ENCODE measurements at places on chromosomes 16 and 17. TPM values are rescaled to one million over a fixed set of nuclear protein-coding genes. Genes with fewer than 3 reads are reported as not detected.

DNA sequence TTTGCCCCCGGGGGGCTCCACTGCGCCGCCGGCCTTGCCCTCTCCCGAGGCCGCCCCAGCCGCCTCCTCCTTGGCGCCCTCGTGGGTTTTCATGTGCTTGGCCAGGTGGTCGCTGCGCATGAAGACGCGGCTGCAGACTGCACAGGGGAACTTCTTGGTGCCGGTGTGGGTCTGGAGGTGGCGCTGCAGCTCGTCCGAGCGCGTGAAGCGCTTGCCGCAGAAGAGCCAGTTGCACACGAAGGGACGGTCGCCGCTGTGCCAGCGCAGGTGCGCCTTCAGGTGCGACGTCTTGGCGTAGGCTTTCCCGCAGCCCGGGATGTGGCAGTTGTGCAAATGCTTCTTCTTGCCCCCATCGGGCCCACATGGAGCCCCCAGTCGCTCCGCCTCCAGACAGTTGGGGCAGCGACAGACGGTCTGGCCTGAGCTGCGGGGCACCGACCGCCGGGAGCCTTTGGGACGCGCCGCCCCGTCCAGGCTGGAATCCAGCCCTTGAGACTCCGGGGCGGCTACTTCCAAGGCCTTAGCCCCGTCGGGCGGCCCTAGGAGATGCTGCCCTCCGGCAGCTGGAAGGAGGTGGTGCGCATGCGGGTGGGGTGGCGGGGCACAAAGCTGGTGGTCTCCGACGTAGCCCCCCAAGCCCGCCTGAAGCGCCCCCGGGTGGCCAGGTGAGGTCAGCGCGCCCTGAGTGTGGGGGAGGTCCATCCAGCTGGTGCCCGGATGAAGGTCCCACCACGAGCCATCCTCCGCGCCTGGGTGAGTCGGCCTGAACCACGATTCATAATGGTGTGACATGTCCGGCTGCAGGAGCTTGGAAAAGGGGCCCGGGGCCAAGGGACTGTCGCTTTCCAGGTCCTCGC is 3.4 kb downstream of the SP6 start:
- no peak for DNase-seq

- DNase-seq: no peak
Observed at GRCh38 chr17:180381-181244, 837 bp downstream of the DOC2B start.

- no peak for DNase-seq
Observed at GRCh38 chr16:48533931-48534330, 76.0 kb downstream of the N4BP1 start.

The SKAP1 gene
- 0.83 TPM for total RNA-seq

DNA sequence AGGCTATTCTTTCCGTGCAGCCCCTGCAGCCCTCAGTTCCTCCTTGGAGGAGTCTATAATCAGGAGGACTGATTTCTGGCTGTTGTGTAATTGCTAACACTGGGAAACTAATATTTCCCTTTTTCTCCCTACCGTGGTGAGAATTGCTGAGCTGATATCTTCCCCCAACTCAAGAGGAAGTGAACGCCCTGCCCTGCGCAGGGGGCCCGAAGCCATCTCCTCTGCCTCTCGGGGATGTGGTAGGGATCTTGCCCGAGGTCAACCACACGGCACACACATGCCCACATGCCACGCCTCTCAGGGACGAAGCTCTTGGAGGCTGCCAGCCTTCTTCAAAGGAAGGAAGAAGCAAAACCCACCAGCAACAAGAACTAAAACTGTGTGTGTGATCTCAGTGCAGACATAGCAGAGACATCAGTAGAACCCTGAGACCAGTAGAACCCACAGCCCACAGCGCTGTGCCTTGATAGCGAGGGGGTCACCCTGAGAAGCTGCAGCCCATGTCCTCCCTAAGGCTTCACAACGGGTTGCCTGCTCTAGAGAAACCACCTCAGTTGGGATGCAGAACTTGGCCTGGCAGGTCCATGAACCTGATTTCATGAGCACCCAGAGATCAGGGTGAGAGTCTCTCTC is 8.9 kb upstream of the ULK2 start:
- DNase-seq: no peak

GRCh38 chr17:31738996-31739699 is 119.9 kb downstream of the COPRS start:
- no peak for DNase-seq

The DBF4B gene
- total RNA-seq: 5.3 TPM

The ALOX12B gene
- total RNA-seq: 16.3 TPM

DNA sequence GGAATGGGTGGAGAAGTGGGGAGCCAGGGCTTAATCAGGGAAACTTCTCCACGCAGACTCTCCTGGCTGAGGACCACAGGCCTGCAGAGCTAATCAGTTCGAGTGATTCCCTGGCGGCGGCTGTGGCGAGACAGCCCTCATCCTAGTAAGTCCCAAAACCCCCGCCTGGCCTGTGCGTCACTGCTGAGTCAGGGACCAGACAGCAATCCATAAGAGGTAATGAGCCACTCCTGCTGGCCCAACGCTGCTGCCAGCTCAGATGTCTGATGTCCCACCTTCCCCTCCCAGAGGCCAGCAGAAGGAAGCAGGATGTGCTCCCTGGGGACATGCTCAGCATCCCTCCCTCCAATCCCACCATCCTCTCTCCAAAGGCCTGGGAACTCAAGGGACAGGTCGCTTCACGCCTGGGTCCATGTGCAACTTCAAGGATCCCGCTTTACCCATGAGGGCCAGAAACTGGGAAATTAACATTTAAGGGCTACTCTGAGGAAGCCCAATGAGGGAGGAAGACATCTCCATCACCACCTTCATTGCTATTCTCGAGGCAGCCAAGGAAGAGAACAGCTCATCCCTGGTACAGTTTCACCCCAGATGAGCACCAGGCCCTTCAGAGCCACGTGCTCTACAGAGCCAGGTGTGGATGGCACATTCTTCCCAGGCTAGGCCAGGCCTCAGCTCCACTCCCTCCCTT is 7.9 kb downstream of the ACLY start:
- DNase-seq: no peak

- no peak for DNase-seq
Observed at GRCh38 chr17:47270946-47271705, 17.5 kb downstream of the ITGB3 start.

- DNase-seq: no peak
Observed at GRCh38 chr16:28310796-28311195, 18.5 kb downstream of the SBK1 start.

DNA sequence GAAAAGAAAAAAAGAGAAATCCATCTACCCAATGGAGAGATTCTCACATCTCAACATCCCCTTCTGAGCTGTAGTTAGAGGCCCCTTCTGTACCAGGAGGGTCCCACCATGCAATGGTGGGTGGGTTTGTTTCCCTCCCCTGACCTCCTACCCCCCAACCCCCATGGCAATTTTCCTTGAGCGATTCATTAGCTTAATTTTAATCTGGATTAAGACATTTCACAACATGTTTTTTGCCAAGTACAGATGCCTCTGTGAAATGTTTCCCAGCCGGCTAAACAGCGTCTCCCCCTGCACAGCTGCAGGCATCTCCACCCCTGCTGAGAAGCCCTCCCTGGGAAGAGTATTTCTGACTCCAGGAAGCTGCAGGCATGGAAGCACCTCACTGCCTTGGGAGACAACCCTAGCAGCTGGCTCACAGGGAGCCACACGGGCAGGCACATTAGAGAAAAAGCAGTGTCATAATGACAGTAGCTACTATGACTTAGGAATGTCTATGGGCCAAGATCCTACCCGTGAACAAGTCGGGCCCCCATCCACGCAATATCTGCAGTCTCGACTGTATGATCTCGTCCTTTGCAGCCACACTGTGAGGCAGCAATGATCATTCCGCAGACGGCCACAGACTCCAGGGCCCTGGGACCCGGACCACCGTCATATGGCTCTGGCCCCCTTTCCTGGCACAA is 117.3 kb downstream of the ADCY9 start:
- no peak for DNase-seq

GRCh38 chr17:68603027-68603426 is 1.9 kb upstream of the FAM20A start:
- DNase-seq: no peak

DNA sequence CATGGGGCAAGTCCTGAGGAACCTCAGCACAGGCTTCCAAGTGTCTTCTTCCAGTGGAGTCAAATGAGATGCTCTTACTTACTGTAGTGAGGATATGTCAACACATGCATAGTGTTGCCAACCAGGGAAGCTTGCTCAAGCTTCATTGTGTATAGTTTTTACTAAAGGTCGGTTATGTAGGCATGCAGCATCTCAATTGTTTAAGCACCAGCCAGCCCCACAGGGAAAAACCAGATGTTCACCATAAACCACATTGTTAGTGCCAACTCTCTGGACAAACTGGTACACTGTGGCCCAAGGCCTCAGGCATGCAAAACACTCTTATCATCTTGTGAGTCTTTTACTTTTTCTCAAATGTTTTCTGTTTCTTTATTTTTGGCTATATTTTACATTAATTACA is 152.1 kb downstream of the PHKB start:
- DNase-seq: no peak

DNA sequence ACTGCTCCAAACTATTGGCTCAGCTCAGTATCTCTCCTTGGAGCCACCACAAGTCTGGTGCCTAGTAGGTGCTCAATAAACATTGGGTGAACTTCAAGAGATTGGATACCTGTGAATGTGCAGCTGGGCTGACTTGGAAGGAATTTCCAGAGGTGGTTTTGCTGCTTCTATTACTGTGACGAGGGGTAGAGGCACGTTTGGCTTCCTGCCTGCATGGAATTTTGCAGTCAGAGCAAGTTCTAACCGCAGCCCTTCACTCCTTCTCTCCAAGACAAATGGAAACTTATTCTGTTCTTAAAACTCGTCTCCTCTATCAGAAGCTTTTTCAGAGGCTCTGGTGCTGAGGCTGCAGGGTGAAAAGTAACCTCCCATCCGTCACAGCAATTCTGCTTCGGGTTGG is 342.5 kb downstream of the CPPED1 start:
- DNase-seq: no peak

The RAMP2 gene
- 11.8 TPM for total RNA-seq

The NDUFB10 gene
- 215 TPM for total RNA-seq

The TBC1D26 gene
- not detected for total RNA-seq

DNA sequence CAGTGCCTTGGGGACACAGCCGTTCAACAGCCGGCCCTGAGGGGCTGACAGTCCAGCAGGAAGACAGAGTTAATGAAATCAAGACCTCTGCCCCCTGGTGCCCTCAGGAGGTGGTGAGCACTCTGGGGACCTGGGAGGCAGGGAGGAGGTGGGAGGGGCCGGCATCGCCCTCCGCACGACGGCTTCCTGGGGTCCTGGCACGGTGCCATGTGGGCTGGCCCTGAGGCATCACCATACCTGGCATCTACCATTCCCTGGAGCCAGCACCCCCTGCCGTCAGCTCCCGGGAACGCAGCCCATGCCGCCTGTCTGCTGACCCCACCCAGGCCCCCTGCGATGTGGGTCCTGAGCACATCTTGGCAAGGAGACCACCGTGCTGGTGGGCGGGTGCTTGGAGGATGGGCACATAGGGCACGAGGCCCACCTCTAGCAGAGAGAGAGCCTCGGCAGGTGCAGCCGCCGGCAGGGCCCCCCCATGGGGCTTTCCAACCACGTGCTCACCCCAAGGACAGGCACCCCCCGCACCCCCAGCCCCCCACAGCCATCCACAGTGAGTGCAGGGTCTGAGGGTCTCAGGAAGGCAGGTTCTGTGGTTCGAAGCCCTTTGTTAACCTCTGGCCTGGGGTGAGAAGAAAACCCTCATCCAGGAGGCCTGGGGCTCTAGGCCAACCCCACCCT is 52.5 kb downstream of the ZFPM1 start:
- no peak for DNase-seq

The ICAM2 gene
- total RNA-seq: 28.8 TPM

DNA sequence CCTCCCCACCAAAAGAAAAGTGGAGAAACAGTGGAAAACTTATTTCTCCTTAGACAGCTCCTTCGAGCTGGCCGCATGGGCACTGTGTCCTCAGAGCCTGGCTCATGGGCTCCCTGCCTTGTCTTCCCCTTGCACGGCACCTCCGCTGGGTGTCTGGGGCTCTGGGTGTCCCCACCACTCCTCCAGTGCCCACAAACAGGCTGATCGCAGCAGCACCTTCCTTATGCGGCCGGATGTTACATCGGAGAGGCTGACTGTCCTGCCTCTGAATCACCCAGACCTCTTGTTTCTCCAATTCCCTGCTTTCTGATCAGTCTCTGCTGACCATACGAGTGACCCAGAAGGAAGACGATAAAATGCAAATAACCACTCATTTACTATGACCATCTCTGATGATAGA is 121.7 kb downstream of the SLC39A11 start:
- DNase-seq: no peak

Data from esophagus squamous epithelium (tissue), 5 donors.